ENCODE measurements at places on chromosomes 1 and 21. TPM values are rescaled to one million over a fixed set of nuclear protein-coding genes. Genes with fewer than 3 reads are reported as not detected.

The AGT gene
- total RNA-seq = not detected

The CGN gene
- 0.50 TPM for total RNA-seq

The SPATA6 gene
- 1.2 TPM for total RNA-seq

The MAP1LC3C gene
- total RNA-seq = not detected

The CLCA4 gene
- not detected for total RNA-seq

GRCh38 chr1:78385744-78386462, 104.9 kb upstream of the PTGFR start:
- no peak for DNase-seq

DNA sequence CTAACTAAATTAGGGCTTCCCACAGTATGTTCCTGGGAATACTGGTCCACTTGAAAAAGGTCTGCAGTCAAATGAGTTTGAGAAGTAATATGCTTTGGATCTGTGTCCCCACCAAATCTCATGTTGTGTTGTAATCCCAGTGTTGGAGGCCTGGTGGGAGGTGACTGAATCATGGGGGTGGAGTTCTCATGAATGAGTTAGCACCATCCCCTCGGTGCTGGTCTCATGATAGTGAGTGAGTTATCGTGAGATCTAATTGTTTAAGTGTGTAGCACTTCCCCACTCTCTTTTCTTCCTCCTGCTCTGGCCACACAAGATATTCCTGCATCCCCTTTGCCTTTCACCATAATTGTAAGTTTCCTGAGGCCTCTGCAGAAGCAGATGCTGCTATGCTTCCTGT, 16.9 kb upstream of the DMRTB1 start:
- DNase-seq = no peak

- no peak for DNase-seq
Observed at GRCh38 chr1:7266561-7266960, 481.3 kb downstream of the CAMTA1 start.

GRCh38 chr1:25099343-25099951, 132.9 kb downstream of the SYF2 start:
- peak; percentile 36 for DNase-seq

DNA sequence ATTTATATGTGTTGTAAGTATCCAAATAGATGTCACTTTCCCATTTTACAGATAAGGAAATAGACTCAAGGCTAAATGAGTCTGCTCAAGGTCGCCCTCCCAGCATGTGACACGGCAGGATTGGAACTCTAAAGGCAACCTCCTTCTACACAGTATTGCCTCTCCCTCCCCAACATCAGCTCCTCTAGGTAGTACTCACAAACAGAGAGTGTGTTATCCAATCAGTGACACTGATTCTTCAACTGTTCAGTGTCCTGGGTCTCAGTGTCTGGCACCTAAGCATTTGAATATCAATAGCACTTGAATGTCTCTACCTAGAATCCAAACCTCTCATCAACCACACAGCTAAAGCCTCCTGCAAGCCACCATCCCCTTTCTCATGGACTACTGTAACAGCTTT, 87.1 kb downstream of the DAB1 start:
- no peak for DNase-seq

DNA sequence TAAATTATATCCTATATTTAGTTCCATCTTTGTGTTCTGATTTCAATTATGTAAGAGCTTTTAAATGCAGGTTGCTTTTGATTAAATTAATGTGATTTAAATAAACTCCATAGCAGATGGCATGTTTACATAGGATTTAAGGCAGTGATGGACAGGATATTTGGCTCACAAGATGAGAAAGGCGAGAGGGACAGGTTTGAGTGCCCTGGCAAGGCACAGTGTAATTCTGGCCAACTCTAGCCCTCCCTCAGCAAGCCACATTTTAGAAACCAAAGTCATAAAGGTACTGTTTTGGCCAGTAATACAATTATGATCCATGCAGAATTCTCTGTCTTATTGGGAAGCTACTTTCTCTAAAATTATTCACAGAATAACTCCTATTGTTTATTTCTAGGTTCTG, 50.6 kb upstream of the C1orf146 start:
- DNase-seq = no peak

DNA sequence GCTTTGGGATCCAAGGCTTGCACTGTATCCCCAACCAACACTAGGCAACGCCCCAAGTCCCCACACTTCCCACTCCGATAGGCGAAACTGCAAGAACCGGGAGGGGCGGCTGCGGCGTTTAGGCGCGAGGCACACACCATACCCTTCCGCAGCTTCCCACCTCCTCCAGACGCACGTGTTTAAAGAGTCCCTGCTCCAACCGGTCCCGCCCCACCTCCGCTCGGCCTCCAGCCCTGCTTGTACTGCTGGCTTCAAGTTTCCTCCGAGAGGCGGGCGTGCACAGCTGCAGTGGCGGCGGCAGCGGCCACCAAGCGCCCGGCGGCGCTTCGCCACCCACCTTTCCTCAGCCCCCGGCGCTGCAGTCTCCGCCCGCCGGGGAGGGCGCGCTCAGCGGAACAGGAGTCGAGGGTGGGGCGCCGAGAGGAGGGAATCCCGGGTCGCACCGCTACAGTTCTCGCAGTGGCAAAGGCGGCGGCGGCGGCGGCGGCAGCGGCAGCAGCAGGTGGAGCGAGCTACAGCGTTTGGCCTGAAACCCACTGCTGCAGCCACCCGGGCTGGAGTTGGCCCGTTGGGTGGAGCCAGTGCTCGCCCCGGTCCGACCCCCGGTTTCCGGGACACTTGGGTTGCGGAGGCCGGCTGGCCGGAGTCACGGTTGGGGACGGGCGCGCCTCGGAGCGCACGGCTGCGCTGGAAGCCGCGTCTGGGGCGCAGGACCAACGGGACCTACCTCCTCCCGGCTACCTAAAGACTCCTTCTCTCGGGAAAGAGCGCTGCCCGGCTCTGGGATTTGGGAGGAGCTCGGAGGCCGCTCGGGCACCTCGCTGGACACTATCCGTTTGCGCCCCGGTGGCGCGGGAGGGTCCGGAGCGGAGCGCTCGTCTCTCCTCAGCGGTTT, at the start of gene CNIH3:
Gene CNIH3, plus strand, starts transcription at position 457 of the 895 bp plus-strand sequence. CDS start 858 bp downstream, outside the sequence.
- DNase-seq = no peak

GRCh38 chr1:96080925-96081324, 640.7 kb upstream of the PTBP2 start:
- DNase-seq = no peak

- DNase-seq = no peak
Observed at GRCh38 chr1:19400192-19400611, 85.1 kb downstream of the CAPZB start.

GRCh38 chr1:97247196-97247595, 525.6 kb downstream of the PTBP2 start:
- no peak for DNase-seq

GRCh38 chr1:159172614-159173291, 1.3 kb downstream of the CADM3 start:
- no peak for DNase-seq

- no peak for DNase-seq
Observed at GRCh38 chr1:150513351-150513791, 2.2 kb upstream of the FALEC start.

DNA sequence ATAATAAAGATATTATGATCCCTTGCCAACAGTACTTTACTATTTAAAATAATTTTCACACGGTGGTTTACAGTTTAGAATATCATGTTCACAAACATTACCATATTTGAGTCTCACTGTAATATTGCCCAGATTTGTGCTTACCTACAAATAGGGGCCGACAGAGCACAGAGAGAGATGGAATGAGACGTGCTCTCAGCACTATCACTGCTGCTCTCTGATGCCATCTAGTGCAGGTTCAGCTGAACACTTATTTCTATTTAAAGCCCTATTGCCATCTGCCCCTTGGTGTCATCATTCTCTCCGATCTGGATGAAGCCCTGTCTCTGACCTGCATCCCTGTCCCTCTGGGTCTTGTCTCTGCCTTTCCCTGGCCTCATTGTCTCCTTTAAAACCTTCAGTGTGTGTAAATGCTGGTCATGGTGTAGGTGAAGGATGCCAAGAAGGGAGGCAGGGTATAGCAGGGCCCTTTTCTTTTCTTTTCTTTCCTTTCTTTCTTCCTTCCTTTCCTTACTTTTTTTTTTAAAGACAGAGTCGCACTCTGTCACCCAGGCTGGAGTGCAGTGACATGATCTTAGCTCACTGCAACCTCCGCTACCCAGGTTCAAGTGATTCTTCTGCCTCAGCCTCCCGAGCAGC, 6.9 kb upstream of the GPATCH4 start:
- peak; percentile 51 for DNase-seq

DNA sequence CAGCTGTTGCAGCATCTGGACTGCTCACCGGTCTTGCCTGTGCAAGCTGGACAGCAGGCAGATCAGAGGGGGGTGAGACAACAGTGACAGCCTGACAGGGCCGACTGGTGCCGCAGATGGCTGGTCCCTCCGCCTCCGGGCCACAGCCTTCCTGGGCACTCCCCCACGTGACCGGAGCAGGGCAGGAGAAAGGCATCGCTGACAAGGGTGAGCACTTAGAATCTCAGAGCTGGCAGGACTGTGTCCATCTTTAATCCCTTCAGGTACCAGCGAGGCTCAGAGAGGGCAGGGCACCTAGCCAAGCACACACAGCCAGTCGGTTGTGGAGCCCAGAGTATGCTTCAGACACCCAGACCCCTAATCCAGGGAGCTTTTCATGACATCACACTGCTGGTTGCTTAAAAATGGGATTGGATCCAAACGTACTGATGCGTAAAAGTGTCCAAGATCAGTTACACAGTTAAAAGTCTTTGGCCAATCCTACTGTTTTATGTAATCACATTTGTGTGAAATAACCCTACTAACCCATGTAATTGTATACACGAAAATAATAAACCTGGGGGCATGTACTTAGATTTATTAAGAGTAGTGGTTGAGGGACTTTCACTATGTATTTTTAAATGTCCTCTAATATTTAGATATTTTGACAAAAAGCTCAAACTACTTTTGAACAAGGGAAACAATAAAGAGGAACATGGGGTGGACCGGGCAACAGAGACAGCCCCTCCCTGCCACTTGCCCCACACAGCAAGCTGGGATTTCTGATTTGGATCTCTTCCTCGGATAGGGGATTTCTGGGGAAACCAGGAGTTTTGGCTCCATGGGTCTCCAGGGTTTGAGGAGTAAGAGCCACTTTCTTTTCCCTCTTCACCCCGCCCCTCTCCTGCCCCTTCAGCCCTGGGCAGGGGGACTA, 758 bp upstream of the CNTN2 start:
- DNase-seq = no peak
